ENCODE measurements at places on chromosomes 5 and 9.

- no peak for DNase-seq
Observed at GRCh38 chr9:91966503-91966902, 16.5 kb upstream of the ROR2 start.

DNA sequence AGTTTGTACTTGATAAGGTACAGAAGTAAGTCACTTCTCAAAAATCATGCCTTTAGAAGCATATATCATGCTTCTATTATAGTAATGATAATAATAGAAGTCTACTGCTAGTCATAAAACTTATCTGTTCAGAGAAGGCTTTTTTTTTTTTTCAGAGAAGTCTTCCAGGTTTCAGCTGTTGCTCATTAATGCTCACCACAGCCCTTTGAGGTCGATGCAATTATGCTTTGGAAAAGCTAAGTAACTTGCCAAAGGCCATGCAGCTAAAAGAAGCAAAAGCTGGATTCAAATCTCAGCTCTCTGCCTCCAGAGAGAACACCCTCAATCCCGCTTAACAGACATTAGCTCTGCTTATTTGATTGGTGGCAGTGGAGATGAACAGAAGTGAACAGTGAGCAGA lies 150.8 kb downstream of the DOCK8 start:
- DNase-seq, result no peak

- no peak for DNase-seq
Observed at GRCh38 chr5:56631719-56632118, 183.6 kb upstream of the MAP3K1 start.

DNA sequence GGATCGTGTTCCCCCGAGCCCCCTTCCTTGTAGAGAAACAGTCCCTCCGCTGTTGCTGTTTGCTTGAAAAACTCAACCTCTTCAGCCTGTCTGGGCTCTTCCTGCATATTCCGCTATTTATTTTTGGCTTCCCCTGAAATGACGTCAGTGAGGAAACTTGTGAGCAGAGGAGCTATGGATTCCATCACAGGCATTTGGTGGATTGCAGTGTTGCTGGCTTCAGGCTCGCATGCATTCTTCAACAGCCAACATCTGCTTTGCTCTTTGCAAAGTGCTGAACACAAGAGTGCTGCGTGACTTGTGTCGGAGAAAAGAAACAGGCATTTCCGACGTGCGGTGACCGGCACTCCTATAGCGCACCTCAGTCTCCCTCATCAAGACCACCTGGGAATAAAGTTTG lies 232.7 kb downstream of the RFK start:
- no peak for DNase-seq

DNA sequence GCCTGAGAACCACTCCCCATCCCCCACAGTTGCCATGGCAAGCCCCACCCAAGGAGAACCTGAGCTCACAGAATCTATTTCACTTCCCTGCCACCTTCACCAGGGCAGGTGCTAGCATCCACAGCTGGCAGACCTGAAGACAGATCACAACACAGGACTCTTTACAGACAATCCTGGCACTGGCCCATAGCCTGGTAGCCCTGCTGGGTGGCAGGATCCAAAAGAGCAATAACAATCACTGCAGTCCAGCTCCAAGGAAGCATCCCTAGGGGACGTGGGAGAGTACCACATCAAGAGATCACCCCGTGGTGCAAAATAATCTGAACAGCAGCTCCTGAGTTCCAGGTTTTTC lies 463.2 kb upstream of the PIK3R1 start:
- no peak for DNase-seq

- DNase-seq, result no peak
Observed at GRCh38 chr5:123559434-123559775, 47.4 kb downstream of the CSNK1G3 start.

DNA sequence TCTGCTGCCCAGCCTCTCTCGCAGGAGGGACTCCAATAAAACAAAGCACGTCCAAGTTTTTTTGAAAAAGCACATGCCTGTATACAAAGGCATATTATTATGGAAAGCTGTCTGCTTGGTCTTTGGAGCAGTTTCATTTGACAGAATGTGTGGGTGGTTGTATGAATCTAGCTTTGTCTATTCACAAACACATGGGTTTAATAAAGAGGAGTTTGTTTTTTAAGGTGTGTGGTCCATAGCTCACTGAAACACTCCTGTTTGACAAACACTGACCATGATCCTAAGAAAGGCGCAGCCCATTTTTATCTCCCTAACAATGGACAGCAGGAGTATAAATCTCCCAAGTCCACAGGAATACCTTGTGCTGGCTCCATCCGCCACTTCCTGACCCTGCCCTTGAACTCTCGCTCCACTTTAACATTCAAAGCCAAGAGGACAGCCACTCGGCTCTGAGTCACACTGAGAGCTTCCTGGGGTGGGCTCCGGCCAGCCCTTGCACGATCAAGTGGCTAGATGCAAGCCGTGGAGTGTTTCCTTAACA lies 371.9 kb downstream of the EBF1 start:
- DNase-seq, result no peak

GRCh38 chr9:37251452-37251851 lies 131.1 kb downstream of the ZCCHC7 start:
- DNase-seq, result no peak

GRCh38 chr9:38339087-38339486 lies 53.4 kb upstream of the ALDH1B1 start:
- no peak for DNase-seq

GRCh38 chr5:142816531-142817430 lies 46.6 kb downstream of the ARHGAP26 start:
- no peak for DNase-seq
